NCI-H1105 (cell line): ENCODE measurements at places on chromosomes 5 and 9.

DNA sequence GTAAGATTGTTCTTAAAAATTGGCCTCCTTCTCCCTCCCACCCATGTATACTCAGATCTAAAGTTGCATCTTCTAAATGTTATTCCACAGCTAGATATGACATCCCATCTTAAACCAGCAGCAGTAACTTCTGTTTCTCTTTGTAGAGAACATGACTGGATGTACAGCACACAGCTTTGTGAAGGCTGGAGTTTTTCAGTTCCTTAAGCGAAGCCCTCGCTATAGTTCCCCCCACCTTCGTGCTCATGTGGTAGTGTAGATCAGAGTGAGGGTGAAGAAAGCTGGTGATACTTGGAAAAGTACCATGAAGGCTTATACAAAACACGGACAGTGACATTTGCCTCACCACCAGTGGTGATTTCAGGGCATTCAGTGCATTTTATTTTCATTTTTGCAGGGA lies 137.5 kb downstream of the MAT2B start:
- no peak for DNase-seq

GRCh38 chr9:100413839-100414420 lies 13.0 kb upstream of the MSANTD3 start:
- DNase-seq = no peak

- DNase-seq = no peak
Measured at GRCh38 chr5:124203303-124203702, 543.1 kb downstream of the ZNF608 start.

DNA sequence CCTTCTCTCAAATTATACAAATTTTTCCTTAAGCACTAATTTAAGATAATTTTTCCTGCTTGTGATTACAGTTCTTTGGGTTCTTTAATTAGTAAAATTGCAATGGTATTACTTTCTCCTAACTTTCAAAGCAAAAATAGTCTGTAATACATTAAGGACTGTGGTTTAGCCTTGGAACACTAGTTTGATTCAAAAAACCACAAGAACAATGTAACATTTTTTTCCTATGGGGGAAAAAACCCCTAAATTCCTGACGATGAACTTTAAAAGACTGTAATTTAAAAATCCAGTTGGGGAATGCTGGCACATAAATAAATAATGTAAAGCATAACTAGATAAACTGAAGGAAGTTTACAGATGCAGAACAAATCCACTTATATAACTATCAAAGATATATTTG lies 65.3 kb downstream of the CDC14B start:
- no peak for DNase-seq

- no peak for DNase-seq
Measured at GRCh38 chr5:142637871-142638270, 48.0 kb downstream of the FGF1 start.

- DNase-seq = no peak
Measured at GRCh38 chr5:28400076-28400475, 1361.7 kb upstream of the CDH9 start.

- no peak for DNase-seq
Measured at GRCh38 chr5:96651047-96651446, 11.1 kb upstream of the CAST start.

GRCh38 chr5:60509519-60509918 lies 190.4 kb downstream of the DEPDC1B start:
- DNase-seq = no peak

- DNase-seq = no peak
Measured at GRCh38 chr9:87844506-87844905, 38.2 kb upstream of the SPATA31E1 start.

DNA sequence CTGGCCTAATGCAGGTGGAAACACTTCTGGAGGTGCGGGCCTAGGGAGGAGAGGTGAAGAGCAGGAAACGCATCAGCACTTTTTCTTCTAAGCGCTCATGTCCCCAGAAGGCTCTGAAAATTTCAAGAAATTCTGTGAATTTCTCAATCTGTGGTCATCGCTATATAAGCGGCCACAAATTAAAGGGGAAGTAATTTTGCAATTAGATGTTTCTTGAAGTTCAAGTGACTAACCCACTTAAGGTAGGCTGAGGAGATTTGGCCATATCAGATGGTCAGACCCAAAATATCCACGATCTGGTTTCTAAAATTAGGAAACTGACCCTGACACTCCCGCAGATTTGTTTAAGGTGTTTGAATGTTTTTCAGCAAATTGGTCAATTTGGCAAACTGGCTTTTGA lies 16.6 kb upstream of the HMGCR start:
- no peak for DNase-seq

- no peak for DNase-seq
Measured at GRCh38 chr9:108544866-108545265, 310.9 kb downstream of the ACTL7B start.

DNA sequence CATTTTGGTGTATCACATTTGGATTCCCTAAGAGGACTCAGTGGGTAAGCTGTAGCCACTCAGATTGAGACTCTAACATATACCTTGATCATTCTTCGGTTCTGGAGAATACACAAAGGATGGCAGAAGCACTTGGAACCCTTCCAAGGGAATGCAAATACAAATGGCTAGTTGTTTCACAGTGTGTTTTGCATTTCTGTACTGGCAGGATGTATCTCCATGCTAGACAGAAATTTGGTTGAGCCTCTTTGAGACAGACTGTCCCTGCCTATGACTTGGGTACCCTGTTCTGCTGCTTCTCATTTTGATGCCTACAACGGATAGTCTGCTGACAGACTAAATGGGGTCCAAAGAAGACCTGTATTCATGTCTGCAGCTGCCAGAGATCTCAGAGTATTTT lies 273.5 kb downstream of the TMEM38B start:
- no peak for DNase-seq

GRCh38 chr5:83472508-83473345 lies 1.2 kb downstream of the VCAN start:
- DNase-seq = no peak

DNA sequence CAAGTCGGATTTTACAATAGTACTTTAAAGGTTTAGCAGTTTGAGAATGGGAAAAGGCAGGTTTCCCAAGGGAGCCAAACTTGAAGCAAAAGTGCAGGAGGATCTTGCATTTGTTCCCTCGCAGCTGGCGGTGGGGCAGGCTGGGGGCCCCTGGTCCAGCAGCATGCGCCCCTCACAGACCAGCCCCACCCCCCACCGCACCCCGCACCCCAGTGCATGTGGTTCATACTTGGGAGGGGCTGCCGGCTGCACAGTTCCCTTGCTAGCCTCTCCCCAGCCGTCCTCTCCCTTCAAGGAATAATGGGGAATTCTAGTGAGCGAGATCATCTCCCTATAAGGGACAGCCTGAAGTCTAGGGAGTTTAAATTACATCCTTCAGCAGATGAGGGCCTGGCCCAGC lies 273.1 kb upstream of the IRX2 start:
- no peak for DNase-seq

DNA sequence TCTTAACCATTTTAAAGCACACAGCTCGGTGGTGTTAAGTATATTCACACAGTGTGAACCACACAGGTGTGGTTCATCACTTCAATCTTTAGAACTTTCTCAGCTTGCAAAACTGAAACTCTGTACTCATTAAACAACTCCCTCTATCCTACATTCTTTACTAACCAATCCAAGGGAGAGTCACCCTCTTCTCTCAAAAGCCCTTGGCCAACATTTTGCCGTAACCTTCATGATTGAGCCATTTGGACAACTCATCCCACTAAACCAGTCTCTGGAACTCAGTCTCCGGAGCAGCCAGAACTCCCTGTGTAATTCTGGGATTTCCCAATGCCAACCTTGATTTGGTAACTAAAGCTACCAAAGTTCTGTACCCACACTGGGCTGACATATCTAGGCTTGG lies 84.7 kb downstream of the TTC39B start:
- no peak for DNase-seq

GRCh38 chr5:36552651-36553393 lies 53.6 kb upstream of the SLC1A3 start:
- no peak for DNase-seq

DNA sequence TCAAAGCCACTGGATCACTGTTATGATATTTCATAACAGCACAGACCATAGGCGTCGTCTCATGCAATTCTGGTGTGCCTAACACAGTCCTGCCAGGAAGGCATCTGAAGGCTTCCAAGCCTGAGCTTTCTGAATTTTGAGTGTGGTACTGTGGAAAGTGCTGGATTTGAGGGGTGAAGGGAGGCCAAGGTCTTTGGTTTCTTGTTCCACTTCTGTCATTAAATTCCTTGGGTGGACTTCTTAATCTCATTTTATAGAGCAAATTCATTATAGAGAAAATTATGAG lies 441.3 kb upstream of the PIK3R1 start:
- no peak for DNase-seq

DNA sequence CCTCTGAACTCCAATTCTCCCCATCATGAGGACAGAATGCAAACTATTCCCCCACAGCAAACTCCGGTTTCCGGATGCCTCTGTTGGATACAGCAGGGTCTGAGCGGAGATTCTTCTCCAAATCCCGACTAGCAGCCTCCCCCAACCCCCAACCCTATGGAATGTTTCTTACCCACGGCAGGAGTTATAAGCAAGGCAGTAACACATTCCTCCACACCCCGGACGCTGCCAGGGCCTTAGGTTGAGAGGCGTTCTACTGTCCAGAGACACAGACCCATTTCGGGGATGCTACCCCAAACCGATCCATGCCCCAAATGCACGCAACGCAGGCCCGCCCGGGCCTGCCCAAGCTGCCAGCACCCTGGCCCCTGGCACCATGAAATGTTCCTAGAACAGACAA lies 85.6 kb upstream of the LMX1B start:
- DNase-seq = no peak

DNA sequence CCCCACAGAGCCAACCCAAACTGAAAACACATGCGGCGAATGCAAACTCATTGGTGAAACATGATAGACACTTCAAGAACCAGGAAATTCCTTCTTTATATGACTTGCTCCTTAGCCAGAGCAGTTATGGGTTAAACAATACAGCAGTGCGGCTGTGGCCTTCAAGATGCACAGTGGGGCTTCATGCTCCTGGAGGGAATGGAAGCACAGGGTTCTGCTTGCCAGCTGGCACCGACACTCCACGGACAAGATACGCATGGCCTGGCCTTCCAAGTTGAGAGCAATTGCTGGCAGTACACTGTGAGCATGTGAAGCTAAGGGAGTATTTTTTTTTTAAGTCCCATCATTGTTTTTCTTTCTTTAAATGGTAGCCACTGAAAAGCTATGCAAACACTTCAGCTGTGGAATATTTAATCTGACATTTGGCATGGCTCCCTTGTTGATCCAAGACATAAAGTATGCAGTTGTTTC lies 451.6 kb upstream of the CD180 start:
- no peak for DNase-seq

- no peak for DNase-seq
Measured at GRCh38 chr9:34570376-34570775, 19.1 kb downstream of the CNTFR start.

DNA sequence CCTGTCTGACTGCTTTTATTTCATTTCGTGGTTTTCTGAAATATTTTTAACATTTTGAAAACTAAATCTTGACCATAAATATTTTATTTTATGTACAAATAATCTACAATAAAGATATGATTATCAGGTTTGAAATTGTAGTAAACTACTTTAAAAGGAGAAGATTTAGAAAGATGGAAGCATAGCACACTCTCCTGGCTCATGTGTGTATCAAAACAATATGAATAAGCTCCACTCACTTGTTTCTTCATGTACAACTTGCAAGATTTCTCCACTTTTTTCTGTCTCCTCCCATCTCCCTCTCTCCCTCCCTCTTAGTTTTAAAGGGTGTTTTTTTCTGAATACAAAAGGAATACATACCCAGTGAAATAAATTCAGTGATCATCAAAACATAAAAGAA lies 15.4 kb upstream of the VPS13A start:
- DNase-seq = no peak

GRCh38 chr5:107376546-107377276 lies 294.0 kb downstream of the EFNA5 start:
- no peak for DNase-seq

- DNase-seq = no peak
Measured at GRCh38 chr9:137387891-137388560, 34.9 kb downstream of the EXD3 start.

- peak; percentile 42 for DNase-seq
Measured at GRCh38 chr9:38371495-38371894, 21.0 kb upstream of the ALDH1B1 start.

DNA sequence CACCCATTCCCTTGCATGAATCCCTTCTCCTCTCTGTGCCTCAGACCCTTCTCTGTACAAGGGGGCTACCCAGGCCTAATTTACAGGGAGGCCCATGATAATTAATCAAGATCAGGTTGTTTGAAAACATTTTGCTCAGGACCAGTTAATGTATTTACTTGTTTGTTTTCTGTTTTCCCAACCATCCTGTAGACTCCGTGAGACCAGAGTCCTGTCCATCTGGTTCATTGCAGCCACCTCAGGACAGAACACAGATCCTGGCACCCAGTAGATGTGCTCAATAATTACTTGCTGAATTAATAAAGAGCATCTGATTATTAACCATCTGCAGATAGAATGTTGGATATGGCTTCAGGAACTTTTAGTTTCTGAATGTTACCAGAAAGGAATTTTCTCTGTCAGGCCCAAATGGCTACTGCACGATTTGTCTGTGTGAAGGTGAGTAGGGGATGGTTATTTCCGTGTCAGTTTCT lies 27.3 kb downstream of the FOXI1 start:
- no peak for DNase-seq

DNA sequence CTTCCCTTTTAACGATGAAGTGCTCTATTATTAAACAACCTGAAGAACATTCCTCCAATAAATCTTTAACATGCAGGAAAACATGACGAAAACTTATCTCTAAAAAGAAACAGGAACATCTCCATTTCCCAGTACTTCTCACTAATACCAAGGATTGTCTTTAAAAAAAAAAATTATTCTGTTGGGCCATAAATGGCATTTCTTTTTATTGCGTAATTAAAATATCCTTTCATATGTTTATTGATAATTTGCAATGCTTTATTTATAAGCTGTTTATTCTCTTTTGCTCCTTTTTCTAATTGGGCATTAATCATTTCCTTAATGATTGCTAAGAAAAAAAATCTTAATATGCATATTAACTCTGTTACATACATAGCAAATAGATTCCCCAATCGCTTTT lies 18.9 kb downstream of the LIFR start:
- no peak for DNase-seq

DNA sequence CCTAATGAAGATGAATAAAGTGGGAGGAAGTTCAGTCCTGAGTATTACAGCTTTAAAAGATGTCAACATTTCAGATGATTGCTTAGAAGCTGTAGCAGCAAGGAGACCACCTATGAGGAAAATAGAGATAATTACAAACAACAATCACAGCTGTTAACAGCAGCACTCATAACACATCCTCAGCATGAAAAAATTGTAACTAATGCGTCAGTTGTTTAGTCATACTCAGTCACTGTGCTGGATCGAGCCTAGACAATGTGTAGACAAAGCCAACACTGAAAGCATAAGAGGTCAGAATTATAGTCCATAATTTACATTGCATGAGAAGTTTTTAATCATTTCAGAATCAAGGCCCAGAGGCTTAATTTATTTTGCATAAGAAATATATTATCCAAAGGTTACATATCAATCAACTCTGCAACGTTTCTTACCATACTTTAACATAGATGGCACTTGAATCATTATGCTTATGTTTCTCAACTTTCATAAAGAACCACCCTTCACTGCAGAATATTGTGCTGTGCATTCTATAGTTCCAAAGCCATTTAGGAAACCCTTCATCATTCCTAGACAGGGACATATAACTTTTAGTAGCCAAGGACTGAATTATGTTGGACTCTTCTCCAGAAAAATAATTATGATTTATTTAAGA lies 60.2 kb upstream of the HAPLN1 start:
- no peak for DNase-seq

GRCh38 chr9:87502391-87503221 lies 4.9 kb downstream of the DAPK1 start:
- no peak for DNase-seq
